ENCODE measurements at places on chromosomes 7 and 10. TPM values are rescaled to one million over a fixed set of nuclear protein-coding genes. Genes with fewer than 3 reads are reported as not detected.

The GHRHR gene
- total RNA-seq = not detected

The ANXA8 gene
- total RNA-seq = 0.24 TPM

The MNX1 gene
- total RNA-seq = 0.20 TPM

The ZNF679 gene
- total RNA-seq = not detected

The CYP3A7 gene
- total RNA-seq = 1.7 TPM

The UBTD1 gene
- total RNA-seq = 23.9 TPM

The ANKRD2 gene
- 795 TPM for total RNA-seq

The UPP1 gene
- total RNA-seq = 5.7 TPM

The SH2B2 gene
- 40.4 TPM for total RNA-seq

DNA sequence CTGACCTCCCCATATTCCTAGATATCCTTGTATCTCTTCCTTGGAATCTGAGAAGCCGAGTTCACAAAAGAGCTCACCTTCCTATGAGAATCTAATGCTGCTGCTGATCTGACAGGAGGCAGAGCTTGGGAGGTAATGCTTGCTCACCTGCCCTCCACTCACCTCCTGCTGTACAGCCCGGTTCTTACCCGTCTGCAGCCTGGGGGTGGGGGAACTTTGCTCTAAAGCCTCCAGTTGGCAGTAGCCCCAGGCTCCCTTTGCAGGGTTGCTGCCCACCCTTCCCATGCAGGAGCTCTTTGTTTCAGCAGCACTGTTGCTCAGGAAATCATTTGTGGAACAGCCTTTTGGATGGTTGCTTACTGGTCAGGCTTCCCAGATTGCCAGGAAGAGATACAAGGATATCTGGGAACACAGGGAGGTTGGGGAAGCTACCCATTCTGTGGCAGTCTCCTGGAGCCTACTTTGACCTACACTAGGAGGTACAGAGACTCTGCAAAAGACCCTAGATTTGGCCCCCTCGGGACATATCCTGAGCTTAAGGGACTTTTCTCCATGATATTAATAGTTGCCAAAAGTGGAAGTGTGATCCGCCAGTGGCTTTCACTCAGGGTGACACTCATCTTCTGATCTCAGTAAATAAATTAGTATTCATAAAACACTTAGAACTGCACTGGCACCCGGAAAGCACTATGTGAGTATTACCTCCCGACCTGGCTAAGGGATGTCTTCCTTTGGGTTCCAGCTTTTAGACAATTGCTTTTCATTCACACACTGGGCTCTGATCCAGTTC lies 363.7 kb upstream of the PODXL start:
- no peak for DNase-seq

GRCh38 chr10:70357565-70357964 lies 24.9 kb downstream of the LRRC20 start:
- no peak for DNase-seq

- no peak for DNase-seq
These were observed 523 bp upstream of the CDK1 start for GRCh38 chr10:60777696-60778213.

DNA sequence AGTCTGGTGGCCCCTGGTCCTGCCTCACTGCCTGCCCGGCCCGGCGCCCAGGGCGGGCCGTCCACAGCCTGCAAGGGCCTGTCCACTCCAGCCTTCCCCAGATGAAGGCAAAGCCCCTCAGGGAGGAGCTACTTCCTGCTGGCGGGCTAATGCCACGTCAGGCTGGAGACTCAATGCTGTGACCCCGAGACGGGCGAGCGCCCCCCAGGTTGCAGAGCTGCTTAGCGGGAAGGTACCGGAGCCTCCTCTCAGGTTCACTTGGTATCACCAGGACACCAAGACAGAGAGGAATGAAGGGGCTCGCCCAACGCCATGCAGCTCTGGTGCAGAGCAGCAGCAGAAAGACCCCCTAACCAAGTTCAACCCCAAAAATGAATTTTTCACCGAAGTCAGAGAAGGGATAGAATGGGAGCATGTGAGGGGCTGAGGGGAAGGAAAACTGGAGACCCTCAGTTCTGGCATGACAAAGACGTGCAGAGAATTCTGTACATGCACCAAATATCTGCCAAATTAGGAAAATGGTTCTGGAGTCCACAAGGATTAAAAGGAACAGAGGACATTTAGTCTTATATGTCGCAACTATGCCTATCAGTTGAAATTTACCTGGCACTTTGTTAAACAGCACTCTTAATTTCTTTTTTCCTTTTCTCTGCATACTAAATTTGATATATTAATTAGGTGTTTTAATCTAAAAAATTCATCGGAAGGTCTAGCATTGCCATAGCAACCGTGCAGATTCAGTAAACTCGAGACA lies 2.8 kb downstream of the STK32C start:
- no peak for DNase-seq

DNA sequence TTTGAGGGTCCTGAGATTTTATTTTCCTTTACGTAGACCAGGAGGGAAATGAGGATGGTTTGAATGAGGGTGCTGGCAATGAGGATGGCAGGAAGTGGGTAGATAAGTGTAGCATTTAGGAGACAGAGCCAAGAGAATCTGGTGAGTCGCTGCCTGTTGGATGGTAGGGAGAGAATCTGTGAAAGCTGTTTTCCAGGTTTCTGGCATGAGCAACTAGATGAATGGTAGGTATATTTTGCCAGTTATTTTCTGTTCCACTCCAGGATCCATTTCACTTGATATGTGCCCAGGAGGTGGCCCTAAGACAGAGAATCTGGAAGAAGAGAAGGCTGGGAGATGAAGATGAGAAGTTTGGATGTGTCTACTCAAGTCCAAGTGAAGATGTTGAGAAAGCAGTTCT lies 63.3 kb upstream of the VIPR2 start:
- no peak for DNase-seq

DNA sequence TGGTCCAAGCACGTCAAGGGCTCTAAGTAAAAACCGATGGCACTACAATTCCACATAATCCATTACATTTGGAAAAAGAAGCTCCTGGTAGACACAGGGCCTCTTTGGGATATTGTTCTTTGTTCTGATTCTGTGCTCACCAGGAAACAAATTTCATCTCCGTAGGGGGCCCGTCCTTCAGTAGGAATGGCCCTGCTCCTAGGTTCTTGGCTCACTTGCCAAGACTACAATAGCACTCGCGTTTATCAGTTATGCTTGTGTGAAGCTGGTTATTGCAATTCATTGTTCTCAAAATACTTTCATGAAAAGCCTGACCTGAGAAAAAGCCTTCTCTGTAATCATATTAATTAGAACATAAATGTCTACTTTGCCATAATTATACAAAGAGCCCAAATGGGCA lies 10.3 kb upstream of the ZC3HAV1L start:
- DNase-seq = no peak

DNA sequence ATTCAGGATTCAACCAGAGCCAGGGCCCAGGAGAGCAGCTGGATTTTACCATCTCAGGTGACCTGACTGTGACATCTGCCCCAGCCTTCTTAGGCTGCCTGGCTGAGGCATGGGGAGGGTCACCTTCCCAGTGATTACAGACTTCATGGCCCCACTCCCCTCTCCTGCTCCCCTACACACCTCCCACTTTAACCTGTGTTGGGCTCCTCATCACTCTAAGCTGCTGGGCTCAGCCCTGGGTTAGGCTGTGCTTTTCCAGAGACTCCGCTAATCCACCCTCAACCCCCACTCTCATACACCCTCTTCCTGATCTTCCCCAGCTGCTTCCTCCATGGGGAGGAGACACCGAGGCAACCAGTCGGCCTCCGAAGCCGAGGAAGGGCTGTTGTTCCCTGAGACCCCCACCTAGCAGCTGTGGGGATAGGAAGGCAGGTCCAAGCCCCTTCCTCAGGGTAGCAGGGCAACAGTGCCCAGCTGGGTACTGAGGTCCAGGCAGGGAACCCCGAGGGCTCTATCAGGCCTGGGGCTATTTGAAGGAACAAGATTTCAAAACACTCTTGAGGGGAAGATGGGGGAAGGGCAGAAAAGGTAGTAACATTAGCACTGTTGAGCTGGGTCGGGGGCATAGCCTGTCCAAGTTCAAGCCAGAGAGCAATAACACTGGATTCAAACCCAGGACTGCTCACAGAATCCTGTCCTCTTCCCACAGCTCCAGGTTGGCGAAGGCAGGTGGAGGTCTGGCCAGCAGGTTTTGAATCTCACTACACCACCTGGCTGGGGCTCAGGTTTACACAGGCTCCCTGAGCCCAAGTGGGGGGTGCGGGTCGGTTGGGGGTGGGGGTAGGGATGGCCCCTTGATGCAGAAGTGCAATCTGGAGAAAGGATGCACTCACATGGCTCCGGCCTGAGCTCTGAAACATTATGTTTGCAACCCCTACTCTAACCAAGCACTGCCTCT lies 1.8 kb downstream of the IMPDH1 start:
- no peak for DNase-seq

GRCh38 chr7:11177793-11178192 lies 204.1 kb downstream of the PHF14 start:
- no peak for DNase-seq

DNA sequence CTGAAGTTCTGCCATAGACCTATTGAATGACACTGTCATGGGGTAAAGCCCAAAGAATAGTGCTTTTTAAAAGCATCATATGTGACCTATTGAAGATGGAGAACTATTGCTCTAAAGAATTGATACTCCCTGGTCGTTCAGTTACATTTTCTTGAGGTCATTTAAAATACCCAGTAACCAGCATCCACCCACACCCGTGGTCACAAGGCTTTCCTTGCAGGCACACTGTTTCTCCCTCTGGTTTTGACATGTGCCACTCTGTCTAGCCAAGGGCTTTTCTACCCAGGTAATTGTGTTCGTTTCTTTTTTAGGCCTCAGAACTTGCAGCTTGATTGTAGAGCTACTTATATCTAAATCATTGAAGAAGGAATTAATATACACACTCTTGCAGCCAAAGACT lies 68.3 kb upstream of the LYZL2 start:
- no peak for DNase-seq

Measured in gastrocnemius medialis (tissue), 4 donors.